NCI-H446 treated with DMSO at 0.1 percent for 48 hours (cell line): ENCODE measurements at places on chromosomes 11 and 22.

DNA sequence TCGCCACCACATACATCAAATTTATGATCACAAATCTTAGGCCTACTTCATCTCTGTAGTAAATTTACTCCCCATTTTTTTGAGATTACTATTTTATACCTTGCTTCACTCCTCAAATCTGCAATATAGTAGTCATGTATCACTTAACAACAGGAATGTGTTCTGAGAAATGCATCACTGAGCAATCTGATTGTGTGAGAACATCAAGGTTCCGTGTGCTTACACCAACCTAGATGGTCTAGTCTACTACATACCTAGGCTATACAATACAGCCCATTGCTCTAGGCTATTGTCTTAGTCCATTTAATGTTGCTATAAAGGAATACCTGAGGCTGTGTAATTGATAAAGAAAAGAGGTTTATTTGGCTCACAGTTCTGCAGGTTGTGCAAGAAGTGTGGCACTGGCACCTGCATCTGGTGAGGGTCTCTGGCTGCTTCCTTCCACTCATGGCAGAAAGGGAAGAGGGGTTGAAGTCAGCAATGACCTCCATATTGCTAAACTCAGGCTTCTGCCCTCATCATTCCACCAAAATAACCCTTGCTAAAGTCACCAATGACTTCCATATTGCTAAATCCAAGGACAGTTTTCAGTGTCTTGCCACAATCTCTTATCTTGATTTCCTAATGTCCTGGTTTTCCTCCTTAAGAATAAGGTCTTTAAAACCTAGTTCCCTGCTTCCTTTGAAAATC, 140.3 kb downstream of the RBFOX2 start:
- DNase-seq = no peak

- DNase-seq = no peak
Observed at GRCh38 chr22:40416636-40417035, 46.2 kb downstream of the SGSM3 start.

DNA sequence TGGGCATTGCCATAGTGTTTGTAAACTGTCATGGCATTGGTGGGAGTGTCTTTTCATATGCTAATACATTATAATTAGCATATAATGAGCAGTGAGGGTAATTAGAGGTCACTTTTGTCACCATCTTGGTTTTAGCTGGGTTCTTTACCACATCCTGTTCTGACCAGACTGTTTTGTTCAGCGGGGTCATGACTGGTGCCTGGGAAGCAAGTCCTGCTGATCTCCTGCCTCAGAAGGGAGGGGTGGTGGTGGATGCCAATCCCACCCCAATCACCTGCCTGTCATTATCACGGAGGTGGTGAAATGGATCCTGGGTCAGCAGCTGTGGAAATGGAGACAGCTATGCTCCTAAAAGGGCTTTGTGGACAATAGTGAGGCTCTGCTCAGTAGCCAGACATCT, 31.2 kb downstream of the IL18 start:
- no peak for DNase-seq

DNA sequence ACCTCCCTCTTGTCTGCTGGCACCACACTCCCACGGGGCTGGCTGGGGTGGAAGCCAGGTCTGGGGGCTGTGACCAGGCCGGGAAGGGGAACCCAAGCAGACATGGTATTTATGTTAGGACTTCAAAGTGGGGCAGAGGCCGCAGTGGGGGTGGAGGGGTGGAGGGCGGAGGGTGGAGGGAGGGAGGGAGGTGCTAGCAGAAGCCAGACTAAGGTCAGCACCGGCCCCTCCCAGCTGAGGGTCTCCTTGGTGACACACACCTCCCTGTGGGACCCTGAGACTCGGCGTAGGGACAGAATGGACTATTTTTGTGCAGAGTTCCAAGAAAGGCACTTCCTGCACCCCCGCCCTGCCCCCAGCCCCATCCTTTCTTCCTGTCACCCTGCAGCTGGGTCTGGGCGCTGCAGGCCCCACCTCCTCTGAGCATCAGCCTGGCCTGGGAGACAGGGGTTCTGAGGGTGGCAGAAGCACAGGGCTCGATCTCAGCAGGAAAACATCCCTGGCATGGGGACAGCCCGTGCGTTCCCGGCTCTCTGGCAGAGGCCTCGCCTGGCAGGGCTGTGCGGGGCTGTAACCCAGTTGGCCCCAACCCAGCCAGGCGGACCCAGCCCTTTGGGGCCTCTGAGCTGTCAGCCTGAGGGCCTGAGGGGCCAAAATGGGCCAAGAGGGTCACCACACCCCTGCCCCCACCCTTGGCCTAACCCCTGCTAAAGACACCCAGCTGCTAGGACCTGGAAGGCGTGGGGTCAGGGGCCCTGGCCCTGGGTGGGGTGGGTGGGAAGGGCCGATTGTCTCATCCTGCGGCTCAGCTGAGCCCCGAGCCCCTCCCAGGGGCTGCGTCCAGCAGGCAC, 9.6 kb upstream of the CD248 start:
- no peak for DNase-seq

DNA sequence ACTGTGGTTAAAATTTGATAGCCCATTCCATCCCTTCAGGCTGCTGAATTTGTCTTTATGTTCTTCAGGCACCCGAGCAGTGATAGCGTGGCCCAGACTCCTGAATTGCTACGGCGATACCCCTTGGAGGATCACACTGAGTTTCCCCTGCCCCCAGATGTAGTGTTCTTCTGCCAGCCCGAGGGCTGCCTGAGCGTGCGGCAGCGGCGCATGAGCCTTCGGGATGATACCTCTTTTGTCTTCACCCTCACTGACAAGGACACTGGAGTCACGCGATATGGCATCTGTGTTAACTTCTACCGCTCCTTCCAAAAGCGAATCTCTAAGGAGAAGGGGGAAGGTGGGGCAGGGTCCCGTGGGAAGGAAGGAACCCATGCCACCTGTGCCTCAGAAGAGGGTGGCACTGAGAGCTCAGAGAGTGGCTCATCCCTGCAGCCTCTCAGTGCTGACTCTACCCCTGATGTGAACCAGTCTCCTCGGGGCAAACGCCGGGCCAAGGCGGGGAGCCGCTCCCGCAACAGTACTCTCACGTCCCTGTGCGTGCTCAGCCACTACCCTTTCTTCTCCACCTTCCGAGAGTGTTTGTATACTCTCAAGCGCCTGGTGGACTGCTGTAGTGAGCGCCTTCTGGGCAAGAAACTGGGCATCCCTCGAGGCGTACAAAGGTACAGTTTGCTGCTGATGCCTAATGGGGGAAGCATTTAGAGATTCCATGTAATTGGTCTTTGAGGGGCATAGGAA, 4.7 kb downstream of the MADD start:
- DNase-seq = no peak

DNA sequence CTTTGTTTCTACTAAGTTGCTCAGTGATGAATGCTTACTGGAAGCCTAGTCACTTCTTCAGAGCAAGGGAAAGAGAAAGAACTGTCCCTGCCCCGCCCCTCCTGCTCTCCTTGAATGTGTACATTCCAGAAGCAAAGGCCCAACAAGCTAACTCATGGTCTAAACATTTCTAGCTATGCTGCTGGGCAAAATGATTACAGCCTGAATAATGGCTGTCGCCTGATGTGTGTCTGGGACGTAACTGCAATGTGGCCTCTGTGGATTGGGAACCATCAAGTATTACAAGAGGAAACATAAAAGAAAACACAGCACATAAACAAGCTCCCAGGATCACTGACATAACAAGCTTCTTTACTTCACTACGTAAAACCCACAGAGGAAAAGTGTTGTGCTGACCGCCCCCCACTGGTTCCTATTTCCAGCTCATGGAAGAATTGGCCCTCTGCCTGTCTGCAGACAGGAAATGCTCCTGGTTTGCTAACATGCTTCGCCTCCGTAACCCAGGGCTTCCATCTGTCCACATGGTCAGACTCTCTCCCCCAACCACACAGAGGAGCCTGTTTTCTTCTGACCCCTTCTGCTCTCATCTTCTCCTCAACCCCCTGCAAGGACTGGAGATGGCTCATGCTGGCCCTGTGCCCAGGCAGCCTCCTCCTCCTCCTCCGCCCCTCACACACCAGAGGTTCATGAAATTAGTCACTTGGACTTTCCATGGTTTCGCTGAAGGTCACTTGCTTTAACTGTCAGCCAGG, 187.2 kb downstream of the MAML2 start:
- DNase-seq = peak; percentile 95
